ENCODE measurements at places on chromosomes 5 and 9.

DNA sequence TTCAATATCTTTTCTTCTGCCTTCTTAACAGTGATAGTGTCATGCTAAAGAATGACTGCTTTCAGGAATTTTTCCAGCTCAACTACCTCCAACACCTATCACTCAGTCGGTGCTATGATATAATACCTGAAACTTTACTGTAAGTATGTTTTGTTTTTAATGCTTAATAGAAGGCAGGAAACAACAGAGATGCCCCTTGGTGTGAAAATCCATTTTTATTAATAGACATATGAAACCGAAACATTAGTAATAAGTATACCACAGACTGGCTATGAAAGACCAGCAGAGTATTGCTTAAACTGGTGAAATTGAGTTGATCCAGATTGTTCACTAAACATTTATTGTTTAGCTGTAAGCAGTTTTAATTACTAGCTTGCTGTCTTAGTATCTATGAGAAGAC is 25.2 kb downstream of the SKP2 start:
- DNase-seq = no peak

DNA sequence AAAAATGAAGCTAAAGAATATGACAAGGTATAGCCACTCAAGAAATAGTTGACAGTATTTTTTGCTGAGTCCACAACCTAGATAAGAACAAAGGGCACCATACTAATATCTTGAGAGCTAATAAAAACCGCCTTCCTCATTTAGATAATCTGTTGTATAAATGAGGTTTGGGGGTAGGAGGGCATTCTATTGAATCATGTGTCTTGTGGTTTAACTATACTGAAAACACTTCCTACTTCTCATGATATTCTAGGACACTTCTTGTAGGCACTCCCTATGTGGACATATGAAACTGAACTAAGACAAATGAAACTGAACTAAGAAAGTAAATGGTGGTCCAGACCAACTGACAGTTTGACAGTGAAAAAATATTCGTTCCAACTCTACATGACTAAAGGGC is 1268.5 kb upstream of the C9orf72 start:
- no peak for DNase-seq

- DNase-seq = no peak
Observed at GRCh38 chr5:34803974-34804732, 34.8 kb upstream of the TTC23L start.

GRCh38 chr5:67195406-67196275 is 958 bp downstream of the CD180 start:
- no peak for DNase-seq

- no peak for DNase-seq
Observed at GRCh38 chr9:77712533-77713130, 64.5 kb upstream of the GNA14 start.

DNA sequence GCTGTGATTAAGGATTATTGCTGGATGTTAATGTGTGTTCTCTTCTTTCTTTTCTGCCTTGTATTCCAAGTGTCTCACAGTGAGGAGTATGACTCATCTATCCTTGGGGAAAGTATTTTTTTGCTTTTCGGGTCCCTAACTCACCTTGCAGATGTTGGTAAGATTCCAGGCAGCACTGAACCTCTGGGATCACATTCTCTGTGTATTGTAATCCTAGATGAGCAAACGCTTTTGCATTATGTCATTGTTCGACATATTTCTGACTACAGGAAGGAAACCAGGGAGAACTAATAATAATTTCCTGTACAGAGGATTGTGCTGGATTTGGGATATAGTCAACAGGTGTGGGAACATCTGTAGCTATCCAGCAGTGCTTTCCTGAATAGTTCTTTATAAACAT is 246.1 kb upstream of the TUT7 start:
- DNase-seq = no peak

DNA sequence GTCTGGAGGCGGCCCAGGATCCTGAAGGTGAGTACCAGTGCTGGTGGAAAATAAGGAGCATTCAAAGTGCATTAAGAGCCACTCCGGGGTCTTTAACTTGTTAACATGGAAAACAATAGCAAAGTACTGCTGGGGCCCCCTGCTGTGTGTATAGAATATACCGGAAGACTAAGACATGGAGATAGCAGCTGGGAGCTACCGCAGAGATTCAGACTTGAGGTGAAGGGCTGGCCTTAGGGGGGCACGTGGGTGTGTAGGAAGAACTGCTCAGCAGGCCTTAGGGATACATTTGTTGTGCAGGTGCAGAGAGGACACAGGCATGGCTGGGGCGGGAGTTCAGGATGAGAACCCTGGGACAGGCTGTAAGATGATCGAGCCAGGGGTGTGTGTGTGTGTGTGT is 1.2 kb upstream of the DMRT1 start:
- no peak for DNase-seq

DNA sequence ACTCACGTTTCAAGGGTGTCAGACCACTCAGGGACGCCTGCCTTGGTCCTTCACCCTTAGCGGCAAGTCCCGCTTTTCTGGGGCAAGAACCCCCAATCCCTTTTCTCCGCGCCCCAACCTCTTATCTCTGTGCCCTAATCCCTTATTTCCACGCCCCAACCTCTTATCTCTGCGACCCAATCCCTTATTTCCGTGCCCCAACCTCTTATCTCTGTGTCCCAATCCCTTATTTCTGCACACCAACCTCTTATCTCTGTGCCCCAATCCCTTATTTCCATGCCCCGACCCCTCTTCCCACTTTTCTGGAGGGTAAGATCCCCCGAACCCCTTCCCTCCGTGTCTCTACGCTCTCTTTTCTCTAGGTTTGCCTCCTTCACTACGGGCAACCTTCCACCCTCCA is 139.4 kb downstream of the DAB2IP start:
- no peak for DNase-seq

- DNase-seq = no peak
Observed at GRCh38 chr5:124905256-124906130, 159.1 kb upstream of the ZNF608 start.

- DNase-seq = peak; percentile 42
Observed at GRCh38 chr5:136133222-136133921, 727 bp downstream of the SMAD5 start.

Measured in WERI-Rb-1 (cell line).